ENCODE measurements at places on chromosomes 16 and 17.

DNA sequence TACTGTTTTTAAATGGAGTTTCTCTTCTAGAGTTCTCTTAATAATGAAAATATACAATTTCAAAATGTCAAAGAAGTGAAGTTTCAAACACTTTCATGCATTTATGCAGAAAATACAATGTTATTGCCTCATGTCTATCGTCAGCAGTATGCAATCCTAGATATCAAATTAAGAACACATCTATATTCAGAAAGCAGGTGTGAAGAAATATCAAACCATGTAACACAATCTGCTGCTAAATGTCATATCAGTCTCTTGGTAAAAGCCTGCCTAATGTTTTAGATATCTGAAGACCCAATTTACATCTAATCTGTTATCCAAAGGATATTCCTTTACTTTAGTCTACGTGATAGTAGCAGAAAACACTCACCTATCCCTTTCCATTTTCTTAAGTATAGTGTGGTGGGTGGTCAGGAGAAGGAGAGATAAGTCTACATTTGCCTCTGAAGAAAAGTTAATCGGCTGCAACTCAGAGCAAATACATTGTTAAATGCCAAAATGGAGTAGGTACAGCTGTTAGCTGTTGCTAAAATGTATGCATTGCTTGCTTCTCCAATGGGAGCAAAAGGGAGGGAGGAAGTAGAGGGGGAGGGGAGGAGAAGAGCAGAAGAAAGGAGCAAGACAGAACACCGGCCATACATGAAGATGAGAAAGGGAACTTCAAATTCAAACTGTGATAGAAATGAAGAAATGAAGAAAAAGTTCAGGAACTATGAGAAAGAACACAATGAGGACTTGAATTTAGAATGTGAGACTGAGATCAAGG is 64.9 kb downstream of the ITFG1 start:
- DNase-seq: no peak

- no peak for DNase-seq
Measured at GRCh38 chr17:42779936-42780850, at the start of gene WNK4. WNK4 (plus strand) TSS chr17:42780610; CDS start chr17:42780699, 89 bp downstream.

DNA sequence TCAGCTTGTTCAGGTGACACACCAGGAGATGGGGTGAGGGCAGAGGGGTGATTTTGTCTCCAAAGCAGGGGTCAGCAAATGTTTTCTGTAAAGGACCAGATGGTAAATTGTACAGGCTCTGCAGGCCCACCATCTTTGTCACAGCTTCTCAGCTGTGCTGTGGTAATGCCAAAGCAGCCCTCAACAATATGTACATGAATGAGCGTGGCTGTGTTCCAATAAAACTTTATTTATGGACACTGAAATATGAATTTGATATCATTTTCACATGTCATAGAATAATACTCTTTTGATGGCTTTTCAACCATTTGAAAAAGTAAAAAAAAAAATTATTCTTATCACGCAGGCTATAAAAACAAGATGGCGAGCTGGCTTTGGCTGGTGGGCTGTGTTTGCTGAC is 206.4 kb upstream of the RPL38 start:
- DNase-seq: no peak

- DNase-seq: no peak
Measured at GRCh38 chr16:11296706-11297491, 15.8 kb upstream of the PRM1 start.

- DNase-seq: no peak
Measured at GRCh38 chr17:7825206-7825990, 8.6 kb upstream of the KDM6B start.

- no peak for DNase-seq
Measured at GRCh38 chr16:2027024-2028010, 615 bp downstream of the NHERF2 start.

DNA sequence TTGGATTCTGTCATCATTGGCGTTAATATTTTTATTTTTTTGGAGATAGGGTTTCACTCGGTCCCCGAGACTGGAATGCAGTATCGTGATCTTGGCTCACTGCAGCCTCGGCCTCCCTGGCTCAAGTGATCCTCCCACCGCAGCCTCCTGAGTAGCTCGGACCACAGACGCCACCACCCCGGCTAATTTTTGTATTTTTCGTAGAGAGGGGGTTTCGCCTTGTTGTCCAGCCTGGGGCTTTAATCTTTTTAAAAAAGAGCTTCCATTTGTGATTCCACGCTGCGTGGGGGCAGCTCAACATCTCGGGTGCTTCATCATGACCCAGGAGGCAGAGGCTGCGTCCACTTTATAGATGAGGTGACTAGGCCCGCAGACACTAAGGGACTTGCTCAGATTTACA is 1.5 kb downstream of the BANP start:
- no peak for DNase-seq
